ENCODE measurements at places on chromosomes 7 and 10.
A peak's percentile ranks its signal among the peaks of the same experiment; 100 is the strongest.

- no peak overlapping the region for H3K27ac ChIP-seq
- no peaks in the 10 kb centered on the region for H3K36me3 ChIP-seq
- H3K27me3 ChIP-seq, result no peaks in the 10 kb centered on the region
- no peaks in the 10 kb centered on the region for H3K4me1 ChIP-seq
- no peak for DNase-seq
These were observed 262.1 kb downstream of the AHR start for GRCh38 chr7:17560516-17560915.

DNA sequence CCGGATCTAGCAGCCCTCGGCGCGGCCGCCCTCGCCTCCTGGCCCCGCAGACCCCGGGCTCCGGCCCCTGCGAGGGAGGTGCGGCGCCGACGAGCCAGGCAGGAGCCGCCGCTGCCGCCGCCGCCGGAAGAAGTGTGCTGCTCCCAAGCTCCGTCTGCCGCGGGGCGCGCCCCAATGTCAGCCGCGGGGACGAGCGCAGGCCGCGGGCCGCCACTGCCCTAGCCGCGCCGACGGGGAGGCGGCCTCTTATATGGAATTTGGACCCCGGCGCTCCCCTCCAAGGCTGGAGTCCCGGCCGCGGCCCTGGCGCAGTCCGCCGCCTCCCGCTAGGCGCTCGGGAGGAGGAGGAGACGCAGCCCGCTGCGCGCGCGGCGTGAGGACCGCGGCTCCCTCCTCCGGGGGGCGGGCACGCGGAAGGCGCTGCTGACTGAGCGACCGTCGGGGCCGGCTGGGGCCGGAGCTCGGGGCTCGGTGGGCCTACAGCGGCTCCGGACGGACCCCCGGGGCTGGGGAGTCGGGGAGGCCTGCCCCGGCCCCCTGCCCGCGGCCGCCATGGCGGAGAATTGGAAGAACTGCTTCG is at the start of gene TRIM8:
Gene TRIM8, plus strand, starts transcription at position 414 of the 580 bp plus-strand sequence. Its CDS starts 139 bp downstream, at position 553.
- H3K36me3 ChIP-seq, result peaks cover 10% of the 10 kb centered on the region
- peak; percentile 69 for DNase-seq
- H3K27ac ChIP-seq, result peak within 1 kb of the TSS; percentile 96
- peak within 1 kb of the TSS; percentile 92 for H3K4me3 ChIP-seq

GRCh38 chr10:124734311-124735166 is 9.6 kb downstream of the FAM53B start:
- H3K27ac ChIP-seq, result peak overlapping the region; percentile 86
- H3K4me3 ChIP-seq, result peak overlapping the region; percentile 44

- no peak overlapping the region for H3K27ac ChIP-seq
- no peaks in the 10 kb centered on the region for H3K36me3 ChIP-seq
- peaks cover 12% of the 10 kb centered on the region for H3K4me1 ChIP-seq
- no peak for DNase-seq
- H3K27me3 ChIP-seq, result peaks cover 21% of the 10 kb centered on the region
- H3K4me3 ChIP-seq, result no peak overlapping the region
These were observed 240.4 kb downstream of the KIAA1217 start for GRCh38 chr10:24449321-24449740.

DNA sequence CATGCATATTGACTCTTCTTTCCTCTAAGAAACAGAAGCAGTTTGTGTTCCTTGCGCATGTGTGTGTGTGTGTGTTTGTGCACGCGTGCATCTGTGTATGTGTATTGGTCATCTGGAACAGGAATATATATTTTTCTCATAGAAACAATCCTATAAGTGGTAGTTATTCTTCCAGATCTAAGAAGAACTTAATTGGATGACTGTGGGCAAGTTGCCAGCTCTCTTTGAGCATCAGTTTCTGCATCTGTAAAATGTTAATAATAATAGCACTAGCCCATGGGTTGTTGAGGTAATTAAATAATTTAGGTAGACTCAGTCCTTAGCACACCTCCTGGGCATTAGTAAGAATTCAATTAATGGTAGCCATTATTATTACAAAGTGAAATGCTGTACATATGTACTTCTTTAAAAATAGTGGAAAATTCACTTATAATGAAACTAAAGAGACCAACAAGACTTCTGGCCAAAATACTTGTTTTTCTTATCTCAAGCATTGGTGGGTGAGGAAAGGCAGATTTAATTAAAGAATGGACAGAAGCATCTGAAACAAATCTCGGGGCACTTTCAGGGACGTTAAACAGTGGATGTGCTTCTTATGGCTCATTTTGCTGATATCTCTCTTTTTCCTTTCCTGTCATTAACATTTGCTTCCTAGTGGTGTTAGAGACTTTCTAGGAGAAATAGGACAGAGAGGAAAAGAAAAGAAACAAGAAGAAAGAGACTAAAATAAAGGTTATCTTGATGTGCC is 124.9 kb upstream of the HABP2 start:
- no peaks in the 10 kb centered on the region for H3K4me1 ChIP-seq
- no peak overlapping the region for H3K4me3 ChIP-seq
- no peak for DNase-seq
- no peaks in the 10 kb centered on the region for H3K36me3 ChIP-seq

GRCh38 chr10:128058106-128058749 is 68.0 kb downstream of the MKI67 start:
- H3K36me3 ChIP-seq, result peaks cover 53% of the 10 kb centered on the region
- no peak overlapping the region for H3K4me3 ChIP-seq
- no peak overlapping the region for H3K27ac ChIP-seq
- no peaks in the 10 kb centered on the region for H3K27me3 ChIP-seq

DNA sequence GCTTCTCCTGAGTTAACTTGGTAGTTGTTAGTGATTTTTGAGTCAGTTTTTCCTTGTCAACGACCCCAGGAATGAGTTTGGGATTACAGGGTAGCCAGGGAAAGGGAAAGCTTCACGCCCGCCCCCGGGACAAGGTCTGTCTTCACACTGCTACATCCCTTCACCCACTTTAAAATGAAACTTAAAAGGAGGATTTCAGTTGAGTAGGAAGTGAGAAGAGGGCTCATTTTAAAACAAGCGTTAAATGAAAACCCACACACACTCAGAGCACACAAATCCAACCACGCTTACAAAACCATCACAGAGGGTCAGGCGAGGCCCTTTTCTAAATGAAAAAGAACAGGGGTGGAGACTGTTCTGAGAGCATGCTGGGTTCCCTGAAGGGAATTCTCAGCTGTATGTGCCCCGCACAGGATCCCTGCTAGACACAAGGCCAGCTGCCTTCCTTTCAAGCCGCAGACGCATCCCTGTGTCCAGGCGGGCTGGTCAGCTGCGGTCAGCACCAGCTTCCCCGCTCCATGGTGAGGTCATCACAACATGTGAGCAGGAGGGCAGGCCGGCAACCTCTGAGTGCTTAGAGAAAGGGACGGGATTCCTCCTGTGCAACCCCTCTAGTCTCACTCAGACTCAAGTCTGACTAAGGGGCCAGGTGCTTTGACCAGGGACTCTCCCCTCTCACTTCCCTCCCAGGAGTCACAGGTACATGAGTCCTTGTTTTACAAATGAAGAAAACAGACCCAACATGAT is 111.8 kb downstream of the EGFR start:
- H3K4me1 ChIP-seq, result no peaks in the 10 kb centered on the region
- H3K4me3 ChIP-seq, result no peak overlapping the region
- H3K36me3 ChIP-seq, result no peaks in the 10 kb centered on the region

DNA sequence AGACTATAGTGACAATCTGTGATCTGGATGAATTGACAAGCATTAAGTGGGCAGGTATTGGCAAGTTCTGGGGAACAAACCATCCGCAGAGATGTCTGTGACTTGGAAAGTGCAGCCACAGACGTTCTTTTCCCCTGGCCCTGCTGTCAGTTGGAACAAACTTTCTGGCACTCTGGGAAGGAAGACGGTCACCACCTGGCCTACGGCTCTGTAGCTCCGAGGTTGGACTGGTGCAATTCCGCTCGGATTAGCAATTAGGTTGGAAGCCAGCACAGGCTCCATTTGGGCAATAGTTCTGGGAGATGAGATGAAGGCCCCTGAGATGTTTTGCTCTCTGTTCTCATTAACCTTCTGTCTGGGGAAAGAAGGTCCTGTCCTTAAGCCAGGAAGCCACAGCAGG is 437.5 kb downstream of the CALN1 start:
- no peaks in the 10 kb centered on the region for H3K36me3 ChIP-seq
- no peak for DNase-seq
- no peaks in the 10 kb centered on the region for H3K4me1 ChIP-seq
- no peak overlapping the region for H3K27ac ChIP-seq
- no peaks in the 10 kb centered on the region for H3K27me3 ChIP-seq

- H3K27me3 ChIP-seq, result no peaks in the 10 kb centered on the region
- DNase-seq, result no peak
- no peaks in the 10 kb centered on the region for H3K4me1 ChIP-seq
- no peaks in the 10 kb centered on the region for H3K36me3 ChIP-seq
- H3K4me3 ChIP-seq, result no peak overlapping the region
These were observed 312.7 kb upstream of the SP8 start for GRCh38 chr7:21099432-21099831.

DNA sequence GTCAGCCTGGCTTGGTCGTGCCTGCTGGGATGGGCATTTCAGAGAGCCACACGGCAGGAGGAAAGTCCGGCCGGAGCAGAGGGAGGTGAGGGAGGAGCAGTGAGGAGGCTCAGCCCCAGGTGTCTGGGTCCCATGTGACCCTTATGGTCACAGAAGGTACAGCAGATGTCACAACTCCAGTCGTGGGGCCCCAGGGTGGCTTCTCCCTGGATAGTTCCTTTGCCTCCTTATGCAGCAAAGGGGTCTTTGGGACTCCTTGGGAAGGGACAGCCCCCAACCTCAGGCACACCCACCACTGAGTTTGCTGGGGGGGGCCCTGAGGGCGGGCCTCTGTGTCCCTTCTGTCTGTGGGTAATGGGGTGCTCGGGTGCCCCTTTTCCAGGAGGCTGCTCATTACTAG is 19.6 kb upstream of the PRKAG2 start:
- H3K4me1 ChIP-seq, result no peaks in the 10 kb centered on the region
- no peaks in the 10 kb centered on the region for H3K36me3 ChIP-seq
- DNase-seq, result no peak

GRCh38 chr10:8229153-8229552 is 174.7 kb downstream of the GATA3 start:
- H3K4me3 ChIP-seq, result peak overlapping the region; percentile 42
- peak overlapping the region; percentile 72 for H3K27ac ChIP-seq
- peaks cover 4% of the 10 kb centered on the region for H3K36me3 ChIP-seq
- peaks cover 34% of the 10 kb centered on the region for H3K4me1 ChIP-seq

- no peaks in the 10 kb centered on the region for H3K36me3 ChIP-seq
- DNase-seq, result no peak
- H3K27ac ChIP-seq, result no peak overlapping the region
- no peaks in the 10 kb centered on the region for H3K27me3 ChIP-seq
- no peak overlapping the region for H3K4me3 ChIP-seq
These were observed 417.9 kb upstream of the CNTNAP2 start for GRCh38 chr7:145698526-145699262.

- H3K36me3 ChIP-seq, result no peaks in the 10 kb centered on the region
- H3K4me3 ChIP-seq, result no peak overlapping the region
- DNase-seq, result no peak
- peaks cover 10% of the 10 kb centered on the region for H3K4me1 ChIP-seq
These were observed 27.2 kb upstream of the NUB1 start for GRCh38 chr7:151314401-151314800.

- no peak overlapping the region for H3K27ac ChIP-seq
- no peak overlapping the region for H3K4me3 ChIP-seq
- DNase-seq, result no peak
- peaks cover 8% of the 10 kb centered on the region for H3K4me1 ChIP-seq
- H3K27me3 ChIP-seq, result peaks cover 3% of the 10 kb centered on the region
- H3K36me3 ChIP-seq, result no peaks in the 10 kb centered on the region
These were observed 63.8 kb upstream of the SMNDC1 start for GRCh38 chr10:110368556-110368955.

GRCh38 chr10:78190051-78190825 is 156.6 kb downstream of the RPS24 start:
- no peaks in the 10 kb centered on the region for H3K36me3 ChIP-seq
- DNase-seq, result no peak
- H3K4me3 ChIP-seq, result no peak overlapping the region
- H3K27ac ChIP-seq, result no peak overlapping the region
- peaks cover 9% of the 10 kb centered on the region for H3K27me3 ChIP-seq

- no peak for DNase-seq
- no peak overlapping the region for H3K4me3 ChIP-seq
These were observed 97.6 kb upstream of the ZNF438 start for GRCh38 chr10:31129271-31129670.

GRCh38 chr10:7410862-7411670 is at the start of gene SFMBT2:
Gene SFMBT2, minus strand, starts transcription at chr10:7411034. Its CDS starts 29,136 bp downstream, at chr10:7381898.
- H3K27ac ChIP-seq, result peak within 1 kb of the TSS; percentile 92
- DNase-seq, result peak; percentile 79
- peaks cover 51% of the 10 kb centered on the region for H3K4me1 ChIP-seq
- peaks cover 9% of the 10 kb centered on the region for H3K36me3 ChIP-seq

GRCh38 chr7:149009527-149009926 is 18.8 kb downstream of the PDIA4 start:
- H3K27ac ChIP-seq, result peak overlapping the region; percentile 51
- H3K36me3 ChIP-seq, result peaks cover 51% of the 10 kb centered on the region
- H3K4me3 ChIP-seq, result no peak overlapping the region
- peaks cover 2% of the 10 kb centered on the region for H3K4me1 ChIP-seq

- H3K27me3 ChIP-seq, result no peaks in the 10 kb centered on the region
- H3K4me1 ChIP-seq, result no peaks in the 10 kb centered on the region
- H3K36me3 ChIP-seq, result no peaks in the 10 kb centered on the region
- no peak overlapping the region for H3K4me3 ChIP-seq
These were observed 42.8 kb downstream of the CPXM2 start for GRCh38 chr10:123848564-123849457.

DNA sequence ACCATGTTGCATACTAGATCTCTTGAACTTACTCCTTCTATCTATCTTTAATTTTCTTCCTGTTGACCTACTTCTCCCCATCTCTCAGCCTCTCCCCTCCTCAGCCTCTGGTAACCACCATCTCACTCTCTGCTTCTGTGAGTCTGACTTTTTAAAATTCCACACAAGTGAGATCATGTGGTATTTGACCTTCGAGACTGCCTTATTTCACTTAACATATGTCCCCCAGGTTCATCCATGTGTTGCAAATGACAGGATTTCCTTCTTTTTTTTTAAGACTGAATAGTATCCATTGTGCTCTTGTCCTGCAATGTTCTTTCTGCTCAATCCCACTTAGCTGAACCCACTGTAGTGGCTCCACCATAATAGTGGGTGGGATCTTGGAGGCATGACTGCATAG is 51.4 kb upstream of the DNAJC1 start:
- no peaks in the 10 kb centered on the region for H3K27me3 ChIP-seq
- no peak overlapping the region for H3K4me3 ChIP-seq
- DNase-seq, result no peak
- H3K4me1 ChIP-seq, result no peaks in the 10 kb centered on the region
- H3K36me3 ChIP-seq, result no peaks in the 10 kb centered on the region

GRCh38 chr7:142807855-142808460 is 37.2 kb downstream of the PRSS2 start:
- peak overlapping the region; percentile 100 for H3K27ac ChIP-seq
- no peaks in the 10 kb centered on the region for H3K27me3 ChIP-seq
- H3K36me3 ChIP-seq, result peaks cover 30% of the 10 kb centered on the region
- H3K4me3 ChIP-seq, result peak overlapping the region; percentile 69

- peaks cover 4% of the 10 kb centered on the region for H3K27me3 ChIP-seq
- H3K36me3 ChIP-seq, result no peaks in the 10 kb centered on the region
- H3K4me1 ChIP-seq, result no peaks in the 10 kb centered on the region
- no peak overlapping the region for H3K4me3 ChIP-seq
These were observed 80.5 kb downstream of the MET start for GRCh38 chr7:116752305-116753074.

- H3K4me3 ChIP-seq, result no peak overlapping the region
- H3K4me1 ChIP-seq, result no peaks in the 10 kb centered on the region
- H3K27me3 ChIP-seq, result no peaks in the 10 kb centered on the region
- no peaks in the 10 kb centered on the region for H3K36me3 ChIP-seq
- no peak for DNase-seq
These were observed 551.4 kb downstream of the LRMDA start for GRCh38 chr10:75982611-75983369.

- H3K27ac ChIP-seq, result no peak overlapping the region
- H3K27me3 ChIP-seq, result no peaks in the 10 kb centered on the region
- peaks cover 2% of the 10 kb centered on the region for H3K4me1 ChIP-seq
- no peak for DNase-seq
- H3K36me3 ChIP-seq, result no peaks in the 10 kb centered on the region
These were observed 184.9 kb downstream of the PTEN start for GRCh38 chr10:88048312-88048711.

Measured in activated naive CD4-positive, alpha-beta T cell treated with anti-CD3 and anti-CD28 coated beads, Interleukin-2, amount 10 ng/mL, durations not matched to agents 7 days and 5 days (primary cell).